ENCODE measurements at places on chromosomes 16 and 17.

GRCh38 chr17:82474223-82475010 lies 15.9 kb downstream of the NARF start:
- no peak for DNase-seq

DNA sequence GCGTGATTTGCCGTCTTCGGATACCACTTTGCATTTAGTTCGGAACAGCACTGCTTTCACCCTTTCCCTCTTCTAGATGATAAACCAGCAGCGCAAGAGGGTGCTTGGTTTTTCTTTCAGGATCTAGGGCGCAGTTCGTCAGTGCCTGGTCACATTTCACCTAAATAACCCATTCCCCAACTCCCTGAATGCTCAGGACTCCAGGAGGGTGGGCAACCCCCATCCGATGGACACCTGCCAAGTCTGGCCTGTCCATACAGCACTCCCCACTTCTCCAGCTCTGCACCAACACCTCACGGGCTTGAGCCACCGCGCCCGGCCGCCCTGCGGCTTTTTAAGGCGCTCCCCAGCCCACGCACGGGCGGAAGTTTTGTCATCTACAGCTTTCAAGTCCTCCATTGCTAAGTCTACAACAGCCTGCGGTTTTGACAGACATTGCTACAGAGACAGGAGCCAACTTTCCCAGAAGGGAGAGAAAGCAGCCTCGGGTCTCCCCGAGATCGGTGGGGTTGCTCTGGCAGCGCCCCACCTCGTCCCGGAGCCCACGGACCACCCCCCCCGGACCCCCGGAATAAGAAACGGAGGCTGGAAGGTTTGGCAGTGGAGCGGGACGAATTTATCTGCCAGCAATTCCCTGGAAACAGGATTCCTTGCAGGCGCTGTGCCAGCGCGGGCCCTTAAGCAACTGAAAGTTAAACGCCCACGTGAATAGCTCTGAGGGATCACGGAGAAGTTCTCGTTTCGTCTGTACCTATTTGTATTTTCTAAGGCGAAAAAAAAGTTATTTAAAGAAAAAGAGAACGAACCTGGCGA lies 38.6 kb upstream of the SLFN13 start:
- peak; percentile 17 for DNase-seq

- DNase-seq, result no peak
These were observed 14.9 kb downstream of the CA4 start for GRCh38 chr17:60164697-60165096.

DNA sequence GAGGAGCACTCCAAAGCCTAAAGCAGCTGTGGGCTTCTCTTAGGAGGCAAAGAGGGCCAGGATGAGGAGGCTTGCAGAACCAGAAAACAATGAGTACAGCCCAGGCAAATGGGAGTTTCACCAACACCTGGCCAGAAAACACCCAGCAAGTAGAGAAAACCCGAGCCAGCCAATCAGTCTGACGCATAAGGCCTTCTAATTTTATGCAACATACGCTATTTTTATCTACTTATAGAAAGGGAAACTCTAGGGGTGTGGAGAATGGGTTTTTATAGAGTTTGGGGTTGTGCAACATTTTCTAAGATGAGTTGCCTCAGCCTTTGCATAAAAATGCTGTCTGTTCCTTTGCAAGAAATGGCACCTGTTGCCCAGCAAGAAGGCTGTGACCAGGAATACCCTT lies 529.0 kb upstream of the CDH5 start:
- DNase-seq, result no peak

- peak; percentile 54 for DNase-seq
These were observed 3.7 kb upstream of the CBX8 start for GRCh38 chr17:79800325-79801155.

DNA sequence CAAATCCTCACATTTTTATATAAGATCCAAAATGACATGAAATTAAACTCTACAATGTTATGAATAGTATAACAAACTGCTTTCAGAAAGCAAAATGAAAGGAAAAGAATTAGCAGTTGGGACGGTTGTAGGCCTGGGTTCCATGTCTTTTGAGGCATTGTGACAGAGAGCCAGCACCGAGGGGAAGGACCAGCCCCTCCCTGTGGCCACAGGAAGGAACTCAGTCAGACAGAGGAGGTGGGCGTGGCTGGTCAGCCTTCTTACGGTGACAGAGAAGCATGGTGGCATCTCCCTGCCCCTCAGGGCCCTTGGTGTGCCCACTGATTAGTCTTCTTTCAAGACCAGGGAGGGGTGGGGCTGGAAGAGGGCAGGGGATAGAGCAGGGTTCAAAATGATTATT lies 5.7 kb downstream of the ZNF319 start:
- DNase-seq, result peak; percentile 26

- no peak for DNase-seq
These were observed 5.1 kb downstream of the CD300E start for GRCh38 chr17:74618451-74618850.

GRCh38 chr17:76816590-76817135 lies 51.5 kb upstream of the MGAT5B start:
- DNase-seq, result peak; percentile 42

DNA sequence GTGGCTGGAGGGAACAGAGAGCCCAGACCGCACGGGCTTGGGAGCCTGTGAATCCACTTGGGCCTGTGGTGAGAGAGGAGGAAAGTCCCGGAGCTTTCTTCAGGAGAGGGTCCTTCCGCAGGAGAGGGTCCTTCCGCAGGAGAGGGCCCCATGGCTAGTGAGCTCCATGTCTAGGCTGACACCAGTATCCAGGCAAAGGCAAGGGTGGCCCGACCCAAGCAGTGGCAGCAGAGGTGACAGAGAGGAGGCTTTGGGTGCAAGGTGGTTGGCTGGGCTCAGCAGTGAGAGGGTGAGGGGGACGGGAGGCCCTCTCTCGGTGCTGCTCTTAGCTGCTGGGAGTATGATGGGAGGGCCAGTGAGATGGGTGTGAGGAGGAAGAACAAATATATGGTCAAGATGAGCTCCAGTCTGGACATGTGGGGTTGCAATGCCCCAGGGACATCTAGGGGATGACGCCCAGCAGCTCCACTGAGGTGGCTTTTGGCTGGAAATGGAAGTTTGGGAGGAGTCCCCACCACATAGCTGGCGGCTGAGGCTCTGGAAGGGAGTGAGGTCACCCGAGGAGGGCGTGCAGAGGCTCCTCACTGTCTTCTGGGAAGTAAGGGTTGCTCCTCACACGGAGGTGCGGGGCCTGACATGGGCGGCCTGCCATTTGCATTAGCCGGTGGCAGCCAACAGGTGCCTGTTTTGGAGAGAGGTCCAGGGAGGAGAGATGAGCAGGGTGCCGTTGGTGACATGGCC lies 2.3 kb upstream of the HSD3B7 start:
- no peak for DNase-seq

GRCh38 chr17:59300941-59301340 lies 30.5 kb upstream of the YPEL2 start:
- no peak for DNase-seq

- peak; percentile 76 for DNase-seq
These were observed 2.6 kb upstream of the PITPNC1 start for GRCh38 chr17:67374329-67375053.

GRCh38 chr17:80981062-80981902 lies 10.4 kb upstream of the CHMP6 start:
- no peak for DNase-seq
